ENCODE measurements at places on chromosomes 5 and 9.

GRCh38 chr9:81687521-81688261 lies 1.7 kb downstream of the TLE1 start:
- DNase-seq, result no peak

DNA sequence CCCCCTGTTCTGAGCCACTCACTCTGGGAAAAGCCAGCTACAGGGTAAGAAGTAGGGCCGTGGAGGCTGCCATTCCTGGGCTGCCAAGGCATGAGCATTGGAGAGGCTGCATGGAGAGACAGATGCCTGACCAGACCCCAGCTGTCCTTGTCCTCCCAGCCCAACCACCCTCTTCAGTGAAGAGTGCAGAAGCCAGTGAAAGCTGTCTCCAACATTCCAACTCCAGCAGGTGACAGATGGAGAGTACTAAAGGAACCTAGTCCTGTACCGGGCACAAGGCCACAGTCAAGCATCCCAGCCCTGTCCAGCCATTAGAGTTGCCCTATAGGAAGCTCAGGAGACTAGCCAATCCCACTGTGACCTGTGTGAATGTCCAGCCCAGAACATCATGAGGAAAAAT lies 165.1 kb downstream of the DIRAS2 start:
- DNase-seq, result no peak

DNA sequence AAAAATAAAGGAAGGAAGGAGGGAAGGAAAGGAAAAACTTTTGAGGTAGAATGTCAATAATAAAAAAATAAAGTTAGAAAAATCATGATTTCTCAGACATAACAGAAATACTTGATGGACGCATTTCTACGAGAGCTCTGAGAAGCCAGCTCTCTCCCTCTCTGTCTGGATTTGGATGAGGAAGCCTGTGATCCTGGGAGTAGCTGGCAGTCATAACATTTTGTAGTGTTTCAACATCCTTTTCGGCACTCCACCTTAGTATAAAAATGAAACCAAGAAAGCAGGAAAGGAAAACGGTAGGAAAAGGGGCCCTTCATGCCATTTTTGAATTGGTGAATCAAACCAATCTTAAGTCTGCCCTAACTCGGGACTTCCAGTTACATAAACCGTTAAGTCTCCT lies 321.3 kb downstream of the EPB41L4A start:
- no peak for DNase-seq

GRCh38 chr5:145778144-145778900 lies 56.8 kb downstream of the PRELID2 start:
- no peak for DNase-seq

DNA sequence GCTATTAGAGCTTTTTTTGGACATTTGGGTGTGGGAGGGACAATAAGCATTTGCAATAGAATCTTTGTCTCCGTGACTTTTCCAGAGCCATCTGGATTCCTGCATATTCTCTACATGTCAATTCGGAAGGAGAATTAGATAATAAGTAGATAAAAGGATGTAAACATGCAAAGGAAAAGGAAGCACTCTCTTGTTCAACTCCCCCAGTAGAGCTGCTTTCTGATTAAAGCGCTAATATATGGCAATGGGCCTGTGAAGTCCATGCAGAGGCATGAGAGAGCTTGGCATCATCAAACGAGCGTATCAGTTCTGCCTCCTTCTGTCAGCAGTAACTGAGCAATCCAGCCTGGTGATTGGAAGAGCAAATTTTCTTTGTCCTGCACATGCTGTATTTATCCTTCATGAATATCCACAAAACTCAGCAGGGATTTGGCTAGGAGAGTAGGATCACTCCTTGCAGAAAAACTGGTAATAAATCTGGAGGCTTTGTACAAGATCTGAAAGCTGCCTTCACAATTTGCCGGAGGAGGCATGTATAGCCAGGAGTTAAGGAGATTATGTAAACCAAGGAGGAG lies 1752.9 kb downstream of the MAT2B start:
- DNase-seq, result no peak

DNA sequence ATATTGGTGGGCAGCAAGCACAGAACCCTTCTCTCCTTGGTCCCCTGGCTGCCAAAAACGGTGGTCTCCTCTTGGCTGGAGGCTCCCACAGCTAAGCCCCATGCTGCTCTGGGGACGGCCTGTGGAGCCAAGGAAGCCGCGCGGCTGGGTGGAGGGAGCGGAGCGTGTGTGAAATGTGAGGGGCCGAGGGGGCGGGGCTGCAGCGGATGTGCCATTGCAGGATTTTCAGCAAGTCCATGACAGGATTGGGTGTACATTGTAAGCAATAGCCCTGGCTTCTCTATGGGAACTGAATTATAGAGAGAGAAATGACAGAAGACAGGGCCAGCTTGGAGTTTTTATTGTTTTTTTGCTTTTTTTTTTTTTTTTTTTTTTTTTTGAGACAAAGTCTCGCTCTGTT lies 336.5 kb downstream of the DIRAS2 start:
- no peak for DNase-seq

- DNase-seq, result no peak
Measured at GRCh38 chr5:127410959-127411358, 106.5 kb upstream of the PRRC1 start.

GRCh38 chr5:124951105-124951504 lies 204.7 kb upstream of the ZNF608 start:
- no peak for DNase-seq
